ENCODE measurements at places on chromosomes 11 and 22. TPM values are rescaled to one million over a fixed set of nuclear protein-coding genes. Genes with fewer than 3 reads are reported as not detected.
A peak's percentile ranks its signal among the peaks of the same experiment; 100 is the strongest.

The ZP1 gene
- total RNA-seq: not detected

The MRGPRF gene
- 0.53 TPM for total RNA-seq

The MS4A15 gene
- not detected for total RNA-seq

The TRIM66 gene
- 5.4 TPM for total RNA-seq

The CRYBA4 gene
- not detected for total RNA-seq

The TEX12 gene
- total RNA-seq: not detected

The HBG1 gene
- total RNA-seq: not detected

The OR2AT4 gene
- not detected for total RNA-seq

DNA sequence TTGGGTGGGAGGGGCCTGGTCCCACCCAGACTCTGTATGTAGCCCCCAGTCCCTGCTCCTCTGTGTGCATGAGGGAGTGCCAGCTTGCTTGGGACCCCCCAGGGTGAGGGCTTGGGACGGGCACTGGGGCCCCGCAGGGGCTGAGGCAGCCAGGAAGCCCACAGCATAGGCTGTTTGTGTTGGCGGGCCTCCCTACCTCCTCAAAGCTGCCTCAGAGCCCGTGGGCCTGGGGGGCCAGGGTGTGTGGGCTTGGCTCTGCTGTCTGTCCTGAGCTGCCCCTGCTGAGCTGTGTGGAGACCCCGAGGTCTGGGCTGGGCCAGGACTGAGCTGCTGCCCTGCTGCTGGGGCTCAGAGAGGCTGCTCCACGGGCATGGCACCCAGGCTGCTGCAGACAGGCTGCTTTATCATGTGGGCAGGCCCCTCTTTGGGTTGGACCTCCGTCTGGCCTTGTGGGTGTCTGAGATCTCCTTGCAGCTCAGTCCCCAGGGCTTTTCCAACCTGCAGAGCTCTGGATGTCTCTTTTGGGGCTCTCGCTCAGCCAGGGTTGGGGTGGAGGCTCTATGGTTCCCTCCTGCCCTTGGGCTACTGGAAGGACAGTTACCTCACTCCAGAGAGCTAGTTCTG, 3.3 kb downstream of the TSPAN4 start:
- DNase-seq: no peak

DNA sequence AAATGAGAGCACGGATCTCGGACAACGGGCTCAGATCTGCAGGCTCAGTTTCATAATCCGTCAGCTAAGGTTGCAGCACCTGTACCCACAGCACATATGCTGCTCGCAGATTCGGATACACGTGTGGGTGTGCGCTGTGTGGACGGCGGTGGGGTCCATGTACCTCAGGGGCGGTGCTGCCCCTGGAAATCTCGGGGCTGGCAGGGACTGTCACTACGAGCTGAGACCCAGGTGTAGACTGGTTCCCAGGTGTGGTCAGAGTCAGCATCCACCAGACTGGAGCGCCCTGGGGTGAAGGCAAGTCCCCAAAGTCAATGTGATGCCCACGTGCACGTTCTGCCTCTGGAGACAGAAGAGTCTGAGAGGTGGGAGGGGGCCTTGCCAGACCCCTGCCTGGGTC, 989.3 kb downstream of the BRD1 start:
- no peak for DNase-seq

GRCh38 chr11:58921778-58922390, 17.4 kb upstream of the GLYATL1 start:
- DNase-seq: no peak

DNA sequence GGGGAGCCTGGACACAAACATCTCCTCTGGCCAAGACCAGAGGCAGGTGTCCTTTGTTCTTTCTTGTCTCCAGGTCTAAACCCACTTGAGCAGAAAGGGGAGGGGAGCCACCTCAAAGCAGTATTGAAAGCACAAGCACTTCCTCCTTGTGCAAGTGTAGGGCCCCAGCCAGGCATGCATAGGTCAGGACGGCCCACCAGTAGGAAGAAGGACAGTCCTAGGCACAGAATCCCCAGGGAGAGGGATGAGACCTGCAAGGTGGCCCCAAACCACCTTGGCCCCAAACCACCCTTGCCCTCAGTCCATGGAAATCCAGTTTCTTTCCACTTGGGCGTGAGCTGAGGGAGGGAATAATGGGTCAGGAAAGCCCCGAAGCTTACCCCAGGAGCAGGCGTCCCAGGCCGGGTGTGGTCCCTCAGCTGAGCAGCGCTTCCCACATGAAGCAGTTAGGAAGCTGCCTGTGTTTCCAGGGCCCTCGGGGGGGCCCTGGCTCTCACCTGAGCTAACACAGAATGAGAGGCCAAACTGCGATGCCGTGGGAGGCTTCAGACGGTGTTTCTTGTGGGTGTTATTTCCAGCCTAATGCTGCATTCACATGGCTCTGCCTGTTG, 20.4 kb upstream of the IGSF9B start:
- DNase-seq: no peak

- no peak for DNase-seq
These were observed 29.4 kb upstream of the BAIAP2L2 start for GRCh38 chr22:38139901-38140300.

- DNase-seq: no peak
These were observed 195.2 kb downstream of the NAV2 start for GRCh38 chr11:19907839-19908238.

- DNase-seq: peak; percentile 66
These were observed 23.8 kb upstream of the IGSF22 start for GRCh38 chr11:18749681-18750319.

- no peak for DNase-seq
These were observed 45.4 kb downstream of the GRAMD1B start for GRCh38 chr11:123475469-123475868.

DNA sequence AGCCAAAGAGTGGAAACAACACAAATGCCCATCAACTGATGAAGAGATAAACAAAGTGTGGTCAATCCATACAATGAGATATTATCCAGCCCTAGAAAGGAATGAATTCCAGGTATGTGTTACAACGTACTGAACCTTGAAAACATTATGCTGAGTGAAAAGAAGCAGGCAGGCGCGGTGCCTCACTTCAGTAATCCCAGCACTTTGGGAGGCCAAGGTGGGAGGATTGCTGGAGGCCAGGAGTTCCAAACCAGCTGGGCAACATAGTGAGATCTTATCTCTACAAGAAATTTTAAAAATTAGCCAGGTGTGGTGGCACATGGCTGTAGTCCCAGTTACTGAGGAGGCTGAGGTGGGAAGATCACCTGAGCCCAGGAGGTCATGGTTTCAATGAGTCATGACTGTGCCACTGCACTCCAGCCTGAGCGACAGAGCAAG, 24.6 kb upstream of the TESMIN start:
- DNase-seq: no peak

DNA sequence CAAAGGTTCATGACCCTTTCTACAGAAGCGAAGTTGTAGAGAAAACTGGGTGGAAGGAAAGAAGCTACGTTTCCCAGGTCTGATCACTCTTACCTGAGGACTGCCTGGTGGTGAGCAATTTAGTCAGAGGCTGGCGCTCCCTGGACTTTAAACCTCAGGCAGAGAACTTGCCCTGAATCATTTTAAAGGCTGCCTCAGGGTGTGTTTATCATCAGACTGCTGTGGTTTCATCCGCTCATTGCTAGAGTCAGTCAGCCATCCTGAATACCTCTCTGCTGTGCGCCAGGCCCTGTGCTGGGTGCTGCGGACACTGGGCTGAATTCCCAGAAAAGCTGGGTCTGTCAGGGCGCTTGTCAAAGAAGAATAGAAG, 2.7 kb downstream of the DTX4 start:
- DNase-seq: peak; percentile 96

DNA sequence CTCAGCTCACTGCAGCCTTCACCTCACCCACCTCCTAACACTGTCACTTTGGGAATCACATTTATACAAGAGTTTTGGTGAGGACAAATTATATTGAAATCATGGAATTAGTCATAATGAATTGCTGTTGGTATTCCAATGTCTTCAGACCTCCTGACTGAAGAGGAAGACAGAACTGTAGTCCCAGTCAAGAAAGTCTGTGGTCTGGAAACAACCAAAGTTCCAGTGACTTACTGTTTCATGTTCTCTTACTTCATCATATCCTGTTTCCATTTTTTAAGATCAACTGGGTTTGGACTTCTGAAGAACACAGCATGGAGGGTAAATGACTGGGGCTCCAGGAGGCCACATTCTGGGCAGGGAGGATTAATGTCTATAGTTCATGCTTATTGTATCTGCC, 43.0 kb upstream of the HIPK3 start:
- no peak for DNase-seq

- DNase-seq: no peak
These were observed 20.3 kb upstream of the CEP126 start for GRCh38 chr11:101894505-101894904.

- DNase-seq: no peak
These were observed 90.7 kb downstream of the RTL6 start for GRCh38 chr22:44407171-44407986.

GRCh38 chr22:30007361-30007760, 72.9 kb upstream of the HORMAD2 start:
- DNase-seq: no peak

GRCh38 chr22:39122772-39123470, 25.9 kb downstream of the APOBEC3H start:
- DNase-seq: no peak

GRCh38 chr11:119373921-119374631, 7.4 kb downstream of the USP2 start:
- DNase-seq: peak; percentile 64

DNA sequence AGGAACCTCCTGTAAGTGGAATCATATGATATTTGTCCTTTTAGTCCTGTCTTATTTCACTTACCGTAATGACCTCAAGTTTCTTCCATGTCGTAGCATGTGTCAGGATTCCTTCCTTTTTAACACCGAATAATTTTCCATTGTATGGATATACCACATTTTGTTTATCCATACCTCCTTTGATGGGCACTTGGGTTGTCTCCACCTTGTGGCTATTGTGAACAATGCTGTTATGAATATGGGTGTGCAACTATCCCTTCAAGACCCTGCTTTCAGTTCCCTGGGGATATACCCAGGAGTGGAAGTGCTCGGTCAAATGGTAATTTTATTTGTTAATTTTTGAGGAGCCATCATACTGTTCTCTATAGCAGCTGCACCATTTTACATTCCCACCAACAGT, 244.9 kb upstream of the BLID start:
- DNase-seq: no peak

DNA sequence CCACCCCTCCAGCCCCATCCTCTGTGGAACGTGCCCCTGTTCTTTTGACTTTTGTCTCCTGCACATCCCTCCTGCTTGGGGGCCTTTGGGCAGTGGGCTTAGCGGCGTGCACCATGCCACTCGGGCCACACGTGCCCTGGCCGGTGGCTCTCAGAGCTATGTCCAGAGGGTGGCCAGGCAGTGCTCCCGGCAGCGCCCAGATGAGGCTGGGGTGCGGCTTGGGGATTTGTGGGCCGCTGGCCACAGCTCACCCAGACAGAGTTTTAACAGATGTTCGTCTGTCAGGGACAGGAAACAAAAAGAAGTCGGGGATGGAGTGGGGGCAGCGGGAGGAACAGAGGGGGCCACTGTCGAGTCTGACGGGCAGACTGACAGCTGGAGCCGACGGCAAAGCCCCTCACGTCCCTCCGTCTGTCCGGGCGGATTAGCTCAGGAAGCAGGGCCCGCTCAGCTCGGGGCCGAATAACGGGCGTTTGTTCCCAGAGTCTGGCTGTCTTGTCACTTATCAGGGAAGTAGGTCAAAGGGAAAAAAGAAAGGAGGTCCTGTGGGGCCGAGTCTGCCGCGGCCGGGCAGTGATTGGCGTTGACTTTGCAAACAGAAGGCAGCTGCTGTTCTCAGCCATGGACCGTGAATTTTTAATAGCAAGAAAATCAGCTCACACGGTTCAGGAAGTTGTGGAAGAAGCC, 61.6 kb downstream of the LRP5 start:
- no peak for DNase-seq

- no peak for DNase-seq
These were observed 350.6 kb upstream of the RAG2 start for GRCh38 chr11:36948460-36949127.

GRCh38 chr11:31825838-31826484, 14.8 kb upstream of the PAX6 start:
- DNase-seq: no peak

DNA sequence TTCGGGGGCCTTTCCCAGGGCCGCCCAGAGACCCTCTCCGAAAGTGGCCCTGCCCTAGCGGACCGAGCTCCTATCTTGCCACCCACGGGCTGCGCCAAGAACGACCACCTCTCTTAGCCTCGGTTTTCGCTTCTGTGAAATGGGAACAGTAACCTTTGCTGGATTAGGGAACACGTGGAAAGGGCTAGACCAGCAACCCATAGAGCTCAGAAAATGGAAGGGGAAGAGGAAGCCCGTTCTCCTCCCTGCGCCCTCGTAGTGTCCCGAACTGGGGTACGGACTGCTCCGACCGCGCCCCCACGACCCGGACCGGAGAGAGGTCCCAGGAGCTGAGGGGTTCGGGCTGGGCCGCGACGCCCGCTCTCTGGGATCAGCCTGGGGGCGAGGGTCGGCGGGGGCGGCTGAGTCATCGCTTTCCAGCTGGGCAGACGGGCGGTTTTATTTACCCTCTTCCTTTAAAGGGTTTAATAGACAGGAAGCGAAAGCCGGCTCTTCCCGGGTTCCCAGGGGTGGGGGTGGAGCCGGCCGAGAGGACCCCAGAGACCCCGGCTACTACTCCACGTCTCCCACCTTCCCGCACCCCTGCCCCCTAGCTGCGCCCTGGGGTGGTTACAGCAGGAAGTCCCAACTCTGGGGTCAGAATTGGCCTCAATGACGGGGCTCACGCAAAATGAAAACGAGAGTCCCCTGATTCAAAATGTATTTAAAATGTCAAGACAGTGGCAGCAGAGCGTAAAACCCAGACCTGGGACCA, 907 bp upstream of the PHLDA2 start:
- DNase-seq: peak; percentile 55

- DNase-seq: no peak
These were observed 70.4 kb downstream of the LRRC32 start for GRCh38 chr11:76600124-76600655.

Measured in bronchial epithelial cell (primary cell).